ENCODE measurements at places on chromosomes 5 and 9.

- no peak for DNase-seq
These were observed 155.0 kb downstream of the NPR3 start for GRCh38 chr5:32866138-32866537.

DNA sequence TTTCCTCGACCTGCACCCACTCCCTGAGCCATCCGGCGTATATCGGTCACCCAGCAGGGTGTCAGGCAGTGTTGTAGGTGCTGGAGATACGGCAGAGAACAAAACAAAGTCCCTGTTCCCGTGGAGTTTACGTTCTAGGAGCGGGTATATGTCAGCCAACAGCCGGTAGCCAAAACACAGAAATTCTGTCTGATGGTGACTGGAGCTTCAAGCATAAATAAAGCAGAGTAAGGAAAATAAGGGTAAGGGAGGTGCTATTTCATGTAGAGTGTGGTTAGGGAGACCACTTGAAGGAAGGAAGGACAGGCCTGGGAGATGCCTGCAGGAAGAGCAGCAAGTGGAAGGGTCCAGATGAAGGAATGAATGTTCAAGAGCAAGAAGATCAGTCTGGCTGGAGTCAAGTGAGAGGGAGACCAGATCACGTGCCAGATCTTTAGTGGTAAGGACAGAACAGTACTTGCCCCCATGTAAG is 783 bp upstream of the ZFR start:
- DNase-seq, result no peak

DNA sequence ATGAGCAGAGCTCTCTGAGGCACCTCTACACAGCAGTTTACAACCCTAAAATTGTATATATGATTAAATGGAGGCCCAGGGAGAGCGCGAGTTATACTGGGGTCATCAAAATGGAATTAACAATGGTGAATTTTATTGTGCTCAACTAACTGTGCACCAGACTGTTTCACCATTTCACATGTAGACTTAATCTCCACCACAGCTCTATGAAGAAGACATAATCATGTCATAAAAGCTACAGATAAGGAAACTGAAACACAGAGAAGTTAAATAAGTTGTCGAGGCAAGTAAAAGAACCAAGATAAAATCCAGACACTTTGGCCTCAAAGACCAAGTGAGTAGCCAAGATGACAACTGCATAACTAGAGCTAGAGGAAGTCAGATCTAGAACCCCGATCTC is 1.5 kb downstream of the SH3TC2 start:
- no peak for DNase-seq

DNA sequence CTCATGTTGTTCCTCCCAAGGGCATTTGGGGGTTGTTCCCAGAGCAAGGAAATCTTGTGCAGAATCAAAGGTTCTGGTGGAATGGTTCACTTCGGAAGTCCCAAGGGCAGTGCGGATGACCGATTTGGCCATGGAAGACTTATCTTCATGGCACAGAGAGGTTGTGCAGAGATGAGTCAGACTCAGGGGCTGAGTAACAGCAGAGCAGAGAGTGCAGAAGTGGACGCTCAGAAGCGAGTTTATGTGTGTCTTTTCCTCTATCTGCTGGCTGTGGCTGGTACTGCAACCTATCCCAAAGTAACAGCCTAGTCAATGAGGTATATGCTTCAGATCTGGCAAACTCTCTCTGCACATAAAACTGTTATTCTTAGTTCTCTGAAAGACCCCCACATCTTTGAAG is 118.1 kb downstream of the DPYSL3 start:
- DNase-seq, result no peak

DNA sequence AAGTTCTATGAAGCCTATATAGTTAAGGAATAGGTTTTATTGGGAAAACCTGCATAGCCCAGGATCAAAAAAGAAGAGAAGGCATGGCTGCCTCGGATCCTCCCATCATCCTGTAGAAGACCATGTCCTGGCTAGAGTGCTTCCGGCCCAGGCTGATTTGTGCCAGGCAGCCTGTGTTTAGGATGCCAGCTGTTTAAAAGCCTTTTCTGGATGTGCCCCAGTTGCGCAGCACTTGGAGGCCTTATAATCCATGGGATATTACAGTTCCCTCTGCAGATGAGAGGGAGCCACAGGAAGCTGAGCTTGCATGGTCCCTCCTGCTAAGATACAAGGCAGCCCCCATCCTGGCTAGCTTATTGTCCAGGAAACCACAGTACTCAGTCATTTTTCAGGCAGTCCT is 97.9 kb downstream of the CHSY3 start:
- DNase-seq, result no peak

DNA sequence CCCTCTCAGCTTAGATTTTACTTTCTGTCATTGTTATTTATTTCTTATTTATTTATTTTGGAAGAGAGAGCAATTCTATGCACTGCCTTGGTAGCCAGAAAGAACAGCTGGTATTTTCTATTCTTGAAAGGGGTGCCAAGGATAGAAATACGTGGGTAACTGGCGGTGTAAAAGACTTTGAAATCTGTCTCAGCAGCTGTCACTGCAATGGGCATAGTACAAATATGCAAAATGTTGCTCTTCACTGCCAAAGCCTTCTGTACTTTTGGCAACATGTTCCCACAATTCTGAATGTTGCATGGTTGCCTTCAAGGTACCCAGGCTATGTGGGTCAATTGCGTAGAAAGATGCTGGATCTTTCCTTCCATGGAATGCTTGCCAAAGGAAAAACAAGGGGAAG is 230.2 kb upstream of the EDIL3 start:
- no peak for DNase-seq

GRCh38 chr9:35914301-35914807 is 5.1 kb downstream of the SPAAR start:
- no peak for DNase-seq

GRCh38 chr5:90387508-90387907 is 22.0 kb downstream of the CETN3 start:
- DNase-seq, result no peak

DNA sequence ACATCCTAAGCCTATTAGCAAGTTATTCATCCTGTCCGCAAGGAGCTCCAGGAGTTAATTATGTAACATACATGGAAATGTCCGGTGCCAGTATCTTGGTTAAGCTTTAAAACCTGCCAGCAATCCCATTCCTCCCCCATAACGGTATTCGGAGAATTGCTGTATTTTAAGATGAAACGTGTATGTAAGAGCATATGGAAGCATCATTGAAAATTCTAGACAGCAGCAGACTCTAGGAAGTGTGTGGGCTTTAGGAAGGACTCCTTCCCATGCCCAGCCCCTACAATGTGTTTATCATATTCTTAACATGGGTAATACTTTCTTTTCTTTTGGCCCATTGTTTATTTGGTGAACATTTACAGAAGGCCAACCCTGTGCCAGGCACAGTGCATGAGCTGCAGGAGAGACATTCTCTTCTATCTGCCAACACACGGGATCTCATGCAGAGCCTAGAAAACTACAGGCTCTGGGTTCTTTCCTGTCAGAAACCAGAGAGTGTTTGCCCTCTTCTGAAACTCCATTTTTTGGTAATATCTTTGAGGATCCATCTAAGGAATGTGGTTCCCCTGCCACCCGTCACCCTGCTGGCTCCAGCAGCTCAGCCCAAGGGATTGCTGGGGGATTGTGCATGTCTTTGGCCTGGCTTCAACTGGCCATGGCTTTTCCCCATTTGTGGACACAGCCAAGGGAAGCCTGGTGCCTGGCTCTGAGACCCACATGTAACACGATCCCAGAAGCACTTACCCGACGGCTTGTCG is 15.1 kb downstream of the ANGPTL2 start:
- no peak for DNase-seq

GRCh38 chr5:98779264-98779877 is 5.9 kb downstream of the RGMB start:
- DNase-seq, result no peak

DNA sequence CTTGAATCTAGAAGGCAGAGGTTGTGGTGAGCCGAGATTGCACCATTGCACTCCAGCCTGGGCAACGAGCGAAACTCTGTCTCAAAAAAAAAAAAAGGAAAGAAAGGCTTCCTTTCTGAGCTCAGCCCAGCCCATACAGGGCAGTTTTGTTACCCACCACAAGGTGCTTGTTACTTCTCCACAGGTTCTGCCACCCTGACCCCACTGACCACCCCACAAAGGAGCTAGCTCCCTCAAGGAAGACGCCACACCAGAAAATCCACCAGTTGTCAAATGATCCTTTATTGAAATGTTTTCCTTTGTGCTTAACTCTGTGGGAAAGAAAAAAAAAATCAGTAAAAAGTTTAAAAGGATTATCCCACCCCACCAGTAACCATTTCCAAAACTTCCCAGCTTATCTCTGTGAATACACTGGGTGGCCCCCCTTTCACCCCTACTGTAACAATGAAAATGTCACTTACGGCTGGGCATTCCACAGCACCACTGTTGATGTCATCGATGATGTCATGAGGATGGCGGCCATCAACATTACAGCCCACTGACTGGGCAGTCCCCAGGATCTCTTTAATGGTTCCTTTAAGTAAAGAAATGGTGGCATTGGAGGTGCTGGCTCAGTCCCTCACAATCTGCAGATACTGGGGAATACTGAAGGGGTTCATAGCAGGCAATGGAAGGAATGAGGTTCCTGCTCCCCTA is 3.6 kb downstream of the RPL12 start:
- no peak for DNase-seq

- no peak for DNase-seq
These were observed at the start of gene LHX2 for GRCh38 chr9:124011460-124012301. Gene LHX2 (plus strand): TSS chr9:124011768. CDS start chr9:124012349, 581 bp downstream.

GRCh38 chr5:94660506-94660905 is 42.0 kb downstream of the SLF1 start:
- no peak for DNase-seq

- no peak for DNase-seq
These were observed 969.6 kb upstream of the DMAC1 start for GRCh38 chr9:8769153-8769552.

GRCh38 chr5:174547814-174548213 is 176.6 kb upstream of the MSX2 start:
- DNase-seq, result no peak

GRCh38 chr5:117686926-117687325 is 1112.3 kb upstream of the SEMA6A start:
- no peak for DNase-seq

DNA sequence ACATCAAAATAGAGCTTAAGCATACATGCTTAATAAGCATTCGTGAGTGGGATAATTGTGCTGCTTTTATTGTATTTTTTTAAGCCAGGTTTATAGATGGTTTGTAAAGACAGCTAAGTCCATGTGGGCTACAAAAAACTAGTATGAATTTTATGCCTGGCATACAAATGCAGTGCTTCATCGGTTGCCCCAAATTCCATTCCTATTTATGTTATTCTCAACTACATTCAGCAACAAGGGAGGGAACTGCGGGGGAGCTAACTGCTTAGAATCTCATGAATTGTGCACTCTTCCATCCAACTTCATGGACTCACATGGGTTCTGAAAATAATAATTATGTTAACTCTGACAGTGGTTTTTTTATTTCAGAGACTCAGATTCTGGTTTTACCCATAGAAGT is 199.2 kb downstream of the FAM170A start:
- DNase-seq, result no peak

GRCh38 chr9:68530618-68531017 is 10.1 kb downstream of the TMEM252 start:
- no peak for DNase-seq

- no peak for DNase-seq
These were observed 20.2 kb downstream of the TTC33 start for GRCh38 chr5:40735609-40736008.

GRCh38 chr5:171031977-171032376 is 170.2 kb downstream of the RANBP17 start:
- peak; percentile 51 for DNase-seq

- no peak for DNase-seq
These were observed 99.8 kb downstream of the SLC44A1 start for GRCh38 chr9:105344283-105344682.

- DNase-seq, result no peak
These were observed 32.6 kb upstream of the PRRC2B start for GRCh38 chr9:131361202-131361833.

GRCh38 chr9:33080534-33080933 is 4.1 kb upstream of the SMU1 start:
- no peak for DNase-seq

- DNase-seq, result no peak
These were observed 24.3 kb upstream of the TUSC1 start for GRCh38 chr9:25702536-25702935.

- DNase-seq, result no peak
These were observed 54.4 kb downstream of the CCDC192 start for GRCh38 chr5:127757576-127757975.

GRCh38 chr9:113488071-113488470 is 24.5 kb downstream of the RGS3 start:
- no peak for DNase-seq

GRCh38 chr5:120306303-120306702 is 157.8 kb upstream of the PRR16 start:
- no peak for DNase-seq

GRCh38 chr5:177535125-177535524 is 18.4 kb upstream of the DDX41 start:
- DNase-seq, result no peak

DNA sequence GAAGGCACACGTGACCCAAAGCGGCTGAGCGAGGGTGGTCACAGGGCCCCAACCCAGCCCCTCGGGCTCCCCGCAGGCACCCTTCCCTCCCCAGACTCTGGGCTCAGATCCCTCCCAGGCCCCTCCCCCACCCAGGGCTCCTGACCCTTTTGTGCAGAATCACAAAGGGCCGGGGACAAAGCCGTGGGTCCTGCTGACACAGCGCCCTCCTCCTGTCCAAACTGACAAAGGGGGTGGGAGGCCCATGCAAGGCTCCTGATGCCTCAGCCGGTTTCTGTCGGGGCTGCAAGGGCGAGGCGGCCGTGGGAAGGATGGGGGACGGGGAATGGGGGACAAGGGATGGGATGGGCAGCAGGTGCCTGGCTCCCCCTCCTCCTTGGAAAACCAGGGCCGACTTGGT is 43.5 kb upstream of the UBAC1 start:
- no peak for DNase-seq

GRCh38 chr9:88949425-88949824 is 41.8 kb upstream of the S1PR3 start:
- no peak for DNase-seq

DNA sequence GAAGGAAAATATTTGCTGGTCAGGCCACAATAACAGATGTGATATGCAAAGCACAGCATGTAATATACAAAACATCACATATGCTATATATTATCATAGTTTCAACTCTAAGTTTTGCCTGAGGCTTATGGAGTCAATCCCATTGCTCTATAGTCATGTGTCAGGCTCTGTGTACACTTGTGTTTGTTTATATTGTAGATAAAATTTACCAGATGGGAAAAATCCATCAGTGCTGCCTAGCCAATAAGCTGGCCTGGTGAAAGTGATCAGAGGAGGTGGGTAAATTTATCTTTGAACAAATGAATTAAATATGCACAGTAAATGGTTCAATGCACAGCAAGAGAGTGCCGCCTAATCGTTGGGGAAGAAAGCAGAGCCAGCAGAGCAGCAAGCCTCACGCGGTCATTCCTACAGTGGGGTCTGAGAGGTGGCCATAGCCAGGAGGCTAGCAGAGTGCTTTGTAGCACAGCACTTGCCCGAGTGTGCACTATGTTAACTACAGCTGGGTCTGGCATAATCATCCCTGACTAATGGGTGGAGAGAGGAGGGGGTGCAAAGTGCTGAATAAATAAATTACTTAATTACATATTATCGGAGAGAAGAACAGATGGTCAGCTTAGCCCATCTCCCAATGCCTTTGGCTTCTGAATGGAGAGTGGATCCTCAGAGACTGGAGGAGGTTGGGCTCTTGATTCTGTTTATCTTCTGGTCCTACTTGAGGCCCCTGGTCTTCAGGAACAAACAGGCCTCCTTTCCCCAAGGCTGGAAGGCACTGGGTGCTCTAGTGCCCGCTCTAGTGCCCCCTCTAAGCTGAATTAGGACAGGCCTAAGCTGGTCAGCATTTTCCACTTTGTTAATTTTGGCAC is 153.5 kb downstream of the MAT2B start:
- DNase-seq, result peak; percentile 37

GRCh38 chr9:133830310-133830709 is 92.2 kb upstream of the SARDH start:
- no peak for DNase-seq
